ENCODE measurements at places on chromosomes 6 and 20. TPM values are rescaled to one million over a fixed set of nuclear protein-coding genes. Genes with fewer than 3 reads are reported as not detected.

AKAP12 gene
- total RNA-seq, result 77.7 TPM

ARHGAP40 gene
- total RNA-seq, result not detected

DOK5 gene
- total RNA-seq, result 13.3 TPM

DNA sequence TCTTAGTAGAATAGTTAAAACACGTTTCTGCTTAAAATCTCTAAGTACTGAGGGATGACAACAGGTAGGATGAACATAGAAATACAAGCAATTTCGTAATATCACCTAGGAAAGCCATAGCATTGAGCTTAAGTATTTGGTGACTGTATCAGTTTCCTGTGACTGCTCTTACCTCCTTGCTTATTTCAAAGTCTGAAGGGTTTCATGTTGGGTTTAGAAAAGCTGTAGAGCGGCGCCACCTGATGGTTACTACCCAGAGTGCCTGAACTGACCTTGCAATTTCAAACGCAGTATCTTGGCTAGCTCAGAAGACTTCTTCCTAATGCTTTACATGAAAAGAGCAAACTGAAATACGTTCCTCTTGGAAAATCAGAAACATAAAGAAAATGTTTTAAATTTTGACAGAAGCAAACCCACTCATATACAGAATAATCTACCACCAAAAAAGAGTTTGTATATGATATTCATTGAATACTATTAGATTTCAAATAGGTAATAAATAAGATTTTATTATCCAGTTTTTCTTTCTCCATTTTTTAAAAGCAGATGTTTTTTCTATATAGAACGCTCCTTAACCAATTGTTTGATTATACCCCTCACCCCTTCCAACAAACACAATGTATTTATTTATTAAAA lies 82.3 kb upstream of the RIPOR2 start:
- no peak for DNase-seq

- no peak for DNase-seq
These were observed 70.3 kb downstream of the SMAP1 start for GRCh38 chr6:70738028-70738427.

DNA sequence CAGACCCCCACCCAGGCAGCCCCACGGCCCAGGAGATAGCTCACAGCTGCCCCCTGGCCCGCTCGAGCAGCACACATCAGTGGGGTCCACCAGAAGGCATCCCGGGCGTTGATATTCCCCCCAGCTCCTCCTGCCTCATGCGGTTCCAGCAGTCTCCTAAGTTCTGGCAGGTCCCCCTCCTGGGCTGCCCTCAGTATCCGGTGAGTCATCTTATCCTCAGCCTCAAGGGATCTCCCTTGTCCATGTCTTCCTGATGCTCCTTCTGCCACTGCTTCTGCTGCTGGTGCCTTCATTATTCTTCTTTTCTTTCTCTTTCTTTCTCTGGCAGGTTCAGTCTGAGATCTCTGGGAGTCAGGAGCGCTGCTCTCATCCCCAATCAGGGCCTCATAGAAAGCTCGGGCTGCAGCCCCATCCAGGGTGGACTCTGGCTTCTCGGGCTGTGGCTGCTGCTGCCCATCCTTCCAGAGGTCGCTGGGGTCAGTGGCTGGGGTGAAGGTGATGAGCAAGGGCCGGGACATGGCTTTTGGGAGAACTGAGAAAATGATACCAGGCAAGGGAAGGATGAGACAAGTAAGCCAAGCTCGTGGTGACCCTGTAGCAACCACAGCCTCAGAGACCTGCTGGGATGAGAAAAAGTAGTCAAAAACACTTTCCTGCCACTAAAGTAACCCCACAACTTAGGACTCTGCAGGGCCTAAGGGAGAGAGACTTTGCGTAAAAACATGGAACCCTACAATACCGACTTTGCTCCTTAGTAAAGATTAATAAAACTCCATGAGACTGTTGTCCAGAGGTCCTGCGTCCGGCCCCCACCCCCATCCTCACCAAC lies 622 bp downstream of the GPANK1 start:
- peak; percentile 83 for DNase-seq

GRCh38 chr6:53309901-53310300 lies 38.8 kb downstream of the ELOVL5 start:
- DNase-seq, result no peak

DNA sequence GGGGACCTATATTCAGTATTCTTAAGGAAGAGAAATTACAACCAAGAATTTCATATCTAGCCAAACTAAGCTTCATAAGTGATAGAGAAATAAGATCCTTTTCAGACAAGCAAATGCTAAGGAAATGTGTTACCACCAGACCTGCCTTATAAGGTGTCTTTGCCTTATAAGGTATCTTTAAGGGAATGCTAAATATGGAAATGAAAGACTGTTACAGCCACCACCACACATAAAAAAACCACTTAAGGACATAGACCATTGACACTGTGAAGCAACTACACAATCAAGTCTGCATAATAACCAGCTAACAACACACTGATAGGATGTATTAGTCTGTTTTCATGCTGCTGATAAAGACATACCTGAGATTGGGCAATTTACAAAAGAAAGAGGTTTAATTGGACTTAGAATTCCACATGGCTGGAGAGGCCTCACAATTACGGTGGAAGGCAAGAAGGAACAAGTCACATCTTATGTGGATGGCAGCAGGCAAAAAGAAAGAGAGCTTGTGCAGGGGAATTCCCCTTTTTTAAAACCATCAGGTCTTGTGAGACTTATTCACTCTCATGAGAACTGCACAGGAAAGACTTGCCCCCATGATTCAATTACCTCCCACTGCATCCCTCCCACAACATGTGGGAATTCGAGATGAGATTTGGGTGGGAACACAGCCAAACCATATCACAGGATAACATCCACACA lies 119.2 kb upstream of the LAMA2 start:
- no peak for DNase-seq

GRCh38 chr20:62819494-62820174 lies 2.8 kb downstream of the COL9A3 start:
- DNase-seq, result no peak

GRCh38 chr20:4252005-4252404 lies 236.6 kb upstream of the RNF24 start:
- no peak for DNase-seq
